ENCODE measurements at places on chromosomes 12 and 14.

DNA sequence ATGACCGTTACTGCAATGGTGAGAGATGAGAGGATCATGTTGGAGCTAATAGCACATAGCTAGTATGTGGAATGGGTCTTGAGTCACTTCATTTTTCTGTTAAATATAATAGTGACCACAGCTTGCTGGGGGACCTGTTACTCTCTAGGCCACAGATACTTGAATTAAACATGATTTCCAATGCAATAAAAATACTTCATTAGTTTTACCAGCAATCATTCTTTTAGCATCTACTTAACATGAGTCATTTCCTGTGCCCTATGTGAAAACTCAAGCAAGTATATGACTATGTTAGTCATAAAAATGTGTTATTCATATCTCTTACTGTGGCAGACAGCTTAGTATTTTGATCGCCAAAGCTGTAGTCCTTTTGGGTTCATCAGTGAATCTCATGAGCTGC is 798.8 kb downstream of the SLC16A7 start:
- DNase-seq, result no peak

DNA sequence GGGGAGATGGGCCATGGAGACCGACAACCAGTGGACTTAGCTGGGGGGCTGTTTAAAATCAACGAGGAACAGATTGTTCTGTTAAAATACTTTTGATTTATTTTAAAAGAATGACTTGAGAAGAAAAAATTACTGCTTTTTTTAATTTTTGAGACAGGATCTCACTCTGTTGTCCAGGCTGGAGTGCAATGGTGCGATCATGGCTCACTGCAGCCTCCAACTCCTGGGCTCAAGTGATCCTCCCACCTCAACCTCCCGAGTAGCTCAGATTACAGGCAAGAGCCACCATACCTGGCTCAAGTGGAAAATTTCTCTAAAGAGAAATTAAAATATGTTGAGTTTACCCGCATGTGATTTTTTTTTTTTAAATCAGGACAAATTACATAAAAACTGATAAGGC is 80.6 kb downstream of the SCARB1 start:
- DNase-seq, result no peak

GRCh38 chr14:31059152-31059924 is 33.2 kb upstream of the STRN3 start:
- DNase-seq, result no peak

- no peak for DNase-seq
Measured at GRCh38 chr12:46686267-46686942, 139.4 kb downstream of the SLC38A4 start.

DNA sequence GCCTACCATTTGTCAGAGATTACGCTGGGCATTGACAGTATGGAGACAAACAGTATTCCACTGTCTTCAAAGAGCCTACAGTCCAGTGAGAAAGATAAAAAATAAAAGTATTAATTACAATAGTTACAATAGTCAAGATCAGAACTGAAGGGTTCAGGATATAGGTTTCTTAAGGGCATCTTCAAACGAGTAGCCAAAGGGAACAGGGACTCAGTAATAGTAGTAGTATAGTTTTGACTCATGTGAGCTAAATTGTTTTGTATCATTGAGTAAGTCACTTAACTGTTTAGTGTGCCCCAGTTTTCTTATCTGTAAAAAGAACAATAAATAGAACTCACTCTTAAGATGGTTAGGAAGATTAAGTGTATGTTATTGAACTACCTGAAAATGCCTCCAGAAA is 123.6 kb downstream of the METTL25 start:
- no peak for DNase-seq

DNA sequence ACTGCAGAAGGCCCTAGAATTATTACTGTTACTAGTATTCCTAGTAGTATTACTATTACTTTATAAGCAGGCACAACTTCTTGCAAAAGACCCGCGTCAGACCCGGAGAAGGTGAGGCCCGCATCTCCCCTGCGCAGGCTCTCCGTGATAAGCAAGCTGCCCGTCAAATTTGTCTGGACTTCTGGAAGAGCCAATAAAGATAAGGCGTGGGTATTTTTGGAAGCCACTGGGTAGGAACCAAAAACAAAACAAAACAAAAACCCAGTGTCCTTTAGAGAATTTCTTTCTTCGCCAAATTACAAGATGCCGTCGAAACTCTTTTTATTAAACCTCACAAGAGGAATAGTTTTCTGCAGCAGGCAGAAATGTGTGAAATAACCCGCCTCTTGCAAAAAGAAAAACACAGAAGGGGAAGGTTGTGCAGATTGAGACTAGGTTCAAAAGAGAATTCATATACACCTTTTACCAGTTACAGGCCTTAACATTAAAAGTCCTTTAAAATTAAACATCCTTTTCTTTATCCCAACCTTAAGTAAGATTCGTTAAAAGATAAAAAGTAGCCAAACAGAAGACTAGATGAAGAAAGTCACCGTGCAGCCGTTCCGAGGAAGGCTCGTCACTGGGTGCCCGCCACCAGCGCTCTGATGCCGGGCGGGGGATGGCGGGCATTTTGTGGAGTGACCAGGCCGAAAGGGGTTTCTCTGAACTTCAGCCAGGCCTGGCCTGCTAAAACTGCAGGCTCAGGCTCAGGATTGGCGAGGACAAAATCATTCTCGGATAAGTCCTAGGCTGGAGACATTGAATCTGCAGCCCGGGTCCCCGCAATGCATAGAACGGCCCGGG is 1.6 kb downstream of the TBX5 start:
- no peak for DNase-seq

DNA sequence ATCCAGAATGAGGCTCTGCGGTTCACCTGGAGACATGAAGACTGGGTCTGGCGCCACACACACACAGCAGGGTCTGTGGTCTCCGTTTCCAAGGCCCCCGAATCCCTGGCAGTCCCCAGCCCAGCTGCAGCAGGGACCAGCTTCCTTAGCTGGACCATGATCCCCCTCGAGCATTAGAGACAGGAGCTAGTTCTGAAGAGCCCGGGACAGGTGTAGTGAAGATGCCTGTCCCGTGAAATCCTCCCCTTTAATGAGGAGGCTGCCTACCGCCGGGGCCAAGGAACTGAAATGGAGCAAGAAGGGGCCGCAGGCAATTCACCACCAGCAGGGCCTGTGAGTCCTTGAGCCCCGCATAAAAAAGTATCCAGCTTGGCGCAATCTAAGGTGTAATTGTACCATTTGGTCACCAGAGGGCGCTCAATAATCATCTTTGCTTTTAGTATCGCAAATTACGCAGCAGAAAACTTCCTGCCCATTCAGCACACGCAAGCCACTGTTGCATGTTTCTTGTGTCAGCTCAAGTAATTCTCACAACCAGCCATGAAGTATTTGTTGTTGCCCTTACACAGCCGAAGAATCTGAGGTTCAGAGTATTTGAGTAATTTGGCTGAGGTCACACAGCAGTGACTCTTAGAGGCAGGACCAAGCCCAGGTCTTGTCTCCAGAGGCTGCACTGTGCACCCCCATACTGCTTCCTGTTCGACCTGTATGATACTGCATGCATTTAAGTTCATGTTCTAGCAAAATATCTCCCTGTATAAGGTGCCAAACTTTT is 54.3 kb upstream of the PPP2R5C start:
- DNase-seq, result peak; percentile 78

All from NCI-H2227 treated with DMSO at 0.1 percent for 48 hours (cell line).